Liver (tissue), 10 donors: ENCODE measurements at places on chromosomes 16 and 17.

- no peak for DNase-seq
Observed at GRCh38 chr16:51562891-51563290, 411.8 kb upstream of the SALL1 start.

- DNase-seq, result no peak
Observed at GRCh38 chr16:68005786-68006286, 6.6 kb upstream of the DPEP2 start.

DNA sequence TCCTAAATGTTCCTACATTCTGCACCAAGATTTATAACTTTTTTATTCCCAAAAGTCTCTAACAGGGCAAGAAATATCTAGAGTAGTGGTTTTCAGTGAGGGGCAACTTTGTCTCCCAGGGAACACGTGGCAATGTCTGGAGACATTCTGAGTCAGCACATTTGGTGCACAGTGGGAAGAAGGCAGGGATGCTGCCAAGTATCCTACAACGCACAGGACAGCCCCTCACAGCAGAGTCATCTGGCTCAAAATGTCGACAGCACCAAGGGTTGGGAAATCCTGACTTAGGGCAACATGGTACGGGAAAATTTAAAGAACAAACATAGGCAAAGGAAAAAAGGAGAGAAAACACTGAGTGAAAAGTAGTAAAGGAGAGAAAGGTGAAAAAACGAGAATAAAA lies 61.8 kb downstream of the SMG6 start:
- DNase-seq, result no peak

DNA sequence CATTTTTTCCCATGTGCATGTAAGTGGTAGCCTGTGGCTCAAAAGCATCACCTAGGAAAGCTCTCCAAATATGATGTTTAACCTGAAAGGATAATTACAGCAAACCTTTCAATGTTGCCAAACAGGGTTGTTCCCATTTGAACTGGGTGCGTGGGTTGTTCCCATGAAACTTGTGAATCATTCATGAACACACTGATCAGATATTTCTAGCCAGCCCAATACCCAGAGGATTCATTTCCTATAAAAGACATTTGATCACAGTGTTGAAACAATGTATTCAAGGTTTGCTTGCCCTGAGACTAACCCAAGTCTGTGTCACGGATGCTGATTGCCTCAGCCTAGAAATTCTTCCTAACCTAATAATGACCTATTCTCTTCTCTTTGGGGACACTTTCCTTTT lies 12.9 kb downstream of the KRT39 start:
- no peak for DNase-seq

GRCh38 chr17:77417575-77417974 lies 276.8 kb downstream of the SEC14L1 start:
- DNase-seq, result no peak

- no peak for DNase-seq
Observed at GRCh38 chr16:84379008-84379708, 10.8 kb downstream of the ATP2C2 start.

DNA sequence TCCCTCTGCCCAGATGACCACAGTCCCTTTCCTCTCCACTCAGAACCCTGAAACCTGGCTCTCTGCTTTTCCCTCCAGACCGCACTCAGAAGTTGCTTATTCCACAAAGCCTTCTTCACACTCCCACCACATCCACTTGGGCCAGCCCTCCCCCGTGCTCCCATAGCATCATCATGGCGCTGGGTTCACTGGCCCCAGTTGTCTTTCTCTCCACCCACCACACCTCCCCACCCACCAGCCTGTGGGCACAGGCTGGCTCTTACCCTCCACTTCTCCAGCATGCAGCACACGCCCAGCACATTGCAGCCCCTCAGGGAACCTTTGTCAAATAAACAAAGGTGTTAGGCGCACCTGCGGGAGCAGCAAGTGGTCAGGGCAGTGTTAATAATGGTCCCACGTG lies 130.0 kb downstream of the KATNIP start:
- DNase-seq, result no peak

GRCh38 chr16:82888591-82889001 lies 261.8 kb downstream of the CDH13 start:
- DNase-seq, result no peak

GRCh38 chr17:28726226-28726626 lies at the start of gene TLCD1:
TSS of gene TLCD1 (minus strand) at chr17:28726233. CDS start at chr17:28726097, 136 bp downstream.
- peak; percentile 84 for DNase-seq

GRCh38 chr16:64925166-64925565 lies 196.7 kb downstream of the CDH11 start:
- DNase-seq, result no peak

GRCh38 chr17:54840885-54841591 lies 59.6 kb upstream of the TOM1L1 start:
- DNase-seq, result no peak

GRCh38 chr16:4381935-4382794 lies 10.5 kb downstream of the VASN start:
- no peak for DNase-seq

GRCh38 chr17:29212681-29213121 lies 32.5 kb upstream of the MYO18A start:
- DNase-seq, result no peak

DNA sequence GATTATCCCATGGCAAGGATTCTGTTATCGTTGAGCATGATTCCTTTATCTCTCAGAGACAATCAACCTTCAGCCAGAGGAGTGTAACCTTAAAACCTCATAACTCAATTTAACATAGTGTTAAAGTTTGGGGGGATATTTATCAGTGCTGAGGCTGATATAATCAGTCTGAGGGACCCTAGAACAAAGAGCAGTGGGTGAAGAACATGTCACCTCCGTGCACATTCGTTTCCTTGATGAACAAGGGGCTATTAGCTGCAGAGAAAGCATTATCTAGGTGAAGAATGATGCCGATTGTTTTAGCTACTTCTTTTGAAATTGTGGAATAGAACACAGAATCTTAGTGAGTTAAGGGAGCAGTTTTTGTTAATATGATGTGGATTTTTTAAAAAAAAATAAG lies 99.1 kb downstream of the SKAP1 start:
- no peak for DNase-seq

DNA sequence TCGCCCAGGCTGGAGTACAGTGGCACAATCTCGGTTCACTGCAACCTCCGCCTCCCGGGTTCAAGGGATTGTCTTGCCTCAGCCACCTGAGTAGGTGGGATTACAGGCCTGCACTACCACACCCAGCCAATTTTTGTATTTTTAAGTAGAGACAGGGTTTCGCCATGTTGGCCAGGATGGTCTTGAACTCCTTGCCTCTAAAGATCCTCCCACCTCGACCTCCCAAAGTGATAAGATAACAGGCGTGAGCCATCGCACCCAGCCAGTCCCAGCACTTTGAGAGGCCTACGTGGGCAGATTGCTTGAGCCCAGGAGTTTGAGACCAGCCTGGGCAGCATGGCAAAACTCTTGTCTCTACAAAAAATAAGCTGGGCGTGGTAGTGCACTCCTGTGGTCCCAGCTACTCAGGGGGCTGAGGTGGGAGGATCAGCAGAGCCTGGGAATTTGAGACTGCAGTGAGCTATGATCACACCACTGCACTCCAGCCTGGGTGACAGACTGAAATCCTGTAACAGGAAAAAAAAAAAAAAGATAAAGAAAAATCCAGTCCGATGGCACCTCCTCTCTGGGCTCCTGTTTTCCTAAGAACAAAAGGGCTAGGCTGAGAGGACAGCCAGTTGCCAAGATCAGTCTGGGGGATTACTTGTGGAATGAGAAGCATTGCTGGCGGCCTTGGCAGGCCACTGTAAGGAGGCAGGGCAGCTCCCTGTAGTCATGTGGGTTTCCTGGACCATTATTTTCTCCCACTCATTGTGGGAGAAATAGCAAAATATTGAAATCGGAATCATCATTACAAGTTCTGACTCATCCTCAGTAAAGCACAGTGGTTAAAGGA lies 3.0 kb upstream of the PIPOX start:
- DNase-seq, result no peak

- no peak for DNase-seq
Observed at GRCh38 chr16:14378131-14378551, 251.9 kb downstream of the PARN start.

DNA sequence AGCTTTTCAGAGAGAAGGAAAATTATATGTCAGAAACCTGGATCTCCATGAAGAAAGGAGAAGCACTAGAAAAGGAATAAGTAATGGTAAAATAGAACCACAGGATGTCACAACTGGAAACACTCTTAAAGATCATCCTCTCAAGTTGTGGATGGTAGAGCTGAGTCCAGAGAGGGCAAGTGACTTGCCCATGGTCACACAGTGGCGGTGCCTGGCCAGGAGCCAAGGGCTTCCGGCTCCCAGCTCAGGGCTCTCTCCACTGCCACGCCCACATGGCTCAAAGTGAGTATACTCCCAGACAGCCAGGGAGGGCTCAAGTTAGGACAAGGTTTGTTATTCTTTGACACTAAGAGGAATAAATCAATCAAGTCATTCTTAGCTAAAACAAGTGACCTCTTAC lies 159.8 kb downstream of the COPRS start:
- no peak for DNase-seq

DNA sequence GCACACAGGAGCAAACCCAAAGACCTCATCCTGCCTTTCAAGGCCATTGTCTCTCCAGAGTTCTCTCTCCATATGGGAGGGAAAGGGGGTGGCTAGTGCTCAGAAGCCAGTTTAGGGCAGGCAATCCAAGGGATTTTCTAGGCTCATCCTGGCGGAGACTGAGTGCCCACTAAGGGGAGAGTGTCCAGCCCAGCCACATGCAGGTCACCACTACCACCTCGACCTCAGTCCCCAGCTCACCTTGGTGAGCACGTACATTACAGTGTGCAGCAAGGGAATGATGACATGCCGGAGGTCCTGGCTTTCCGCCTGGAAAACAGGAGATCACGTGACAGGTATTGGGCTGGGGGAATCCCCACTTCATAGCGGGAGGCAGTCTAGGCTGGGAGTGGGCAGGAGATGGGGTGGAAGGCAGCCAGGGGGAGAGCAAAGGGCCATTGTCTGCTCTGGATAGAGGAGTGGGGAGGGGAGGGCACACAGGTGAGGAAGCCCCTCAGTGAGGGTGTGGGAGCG lies 29.9 kb downstream of the PIK3R6 start:
- DNase-seq, result no peak

DNA sequence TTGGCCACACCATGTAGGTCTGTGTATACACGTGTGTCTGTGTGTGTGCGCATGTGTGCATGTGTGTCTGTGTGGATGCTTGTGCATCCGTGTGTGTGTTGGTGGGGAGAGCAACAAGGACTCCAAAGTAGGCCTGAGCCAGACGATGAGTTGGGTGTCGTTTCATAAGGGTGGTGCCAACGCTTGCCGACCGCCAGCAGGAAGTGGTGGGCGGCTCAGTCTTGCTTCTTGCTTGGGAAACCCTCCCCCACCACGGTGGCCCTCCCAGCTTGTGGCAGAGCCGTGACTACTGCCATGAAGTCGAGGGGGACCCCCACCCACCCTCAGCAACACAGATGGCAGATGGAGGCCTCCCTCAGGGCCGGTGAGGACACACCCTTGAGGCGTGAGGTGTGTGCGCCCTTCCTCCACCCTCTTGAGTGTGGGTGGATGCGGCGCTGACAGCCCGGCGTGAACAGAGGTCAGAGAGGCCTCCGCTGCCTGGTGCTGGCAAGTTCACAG lies 17.5 kb downstream of the SBK1 start:
- no peak for DNase-seq

- DNase-seq, result no peak
Observed at GRCh38 chr17:41860254-41860931, 4.8 kb downstream of the KLHL11 start.

DNA sequence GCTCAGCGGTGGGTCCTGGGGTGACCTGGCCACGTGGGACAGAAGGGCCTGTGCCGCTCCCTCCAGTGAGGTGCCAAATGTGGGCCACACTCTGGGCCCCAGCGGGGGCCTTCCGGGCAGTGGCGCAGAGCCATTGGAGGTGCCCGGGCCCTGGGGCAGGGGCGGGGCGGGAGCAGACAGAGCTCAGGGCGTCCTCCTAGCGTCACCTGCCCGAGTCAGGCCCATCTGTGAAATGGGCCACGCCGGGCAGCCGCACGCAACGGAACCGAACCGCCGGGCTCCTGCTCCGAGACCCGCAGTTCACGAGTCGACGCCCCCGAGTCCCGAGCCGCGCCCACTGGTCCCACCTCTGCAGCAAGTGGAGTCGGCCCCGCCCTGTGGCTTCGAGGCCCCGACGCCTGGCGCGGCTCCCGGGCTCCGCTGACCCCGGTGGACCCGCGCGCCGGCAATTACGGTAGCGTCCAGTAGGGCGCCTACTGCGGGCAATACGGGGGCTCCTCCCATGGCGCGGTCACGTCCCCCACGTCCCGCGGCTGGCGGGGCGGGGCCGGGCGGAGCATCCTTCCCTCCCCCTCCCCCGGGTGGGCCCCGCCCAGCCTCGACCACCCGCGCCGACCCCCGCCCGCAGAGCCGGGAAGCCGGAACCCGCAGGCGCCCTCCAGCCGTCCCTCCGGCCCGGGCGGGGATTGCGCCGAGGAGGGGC lies 1.9 kb downstream of the SLC16A3 start:
- peak; percentile 77 for DNase-seq

DNA sequence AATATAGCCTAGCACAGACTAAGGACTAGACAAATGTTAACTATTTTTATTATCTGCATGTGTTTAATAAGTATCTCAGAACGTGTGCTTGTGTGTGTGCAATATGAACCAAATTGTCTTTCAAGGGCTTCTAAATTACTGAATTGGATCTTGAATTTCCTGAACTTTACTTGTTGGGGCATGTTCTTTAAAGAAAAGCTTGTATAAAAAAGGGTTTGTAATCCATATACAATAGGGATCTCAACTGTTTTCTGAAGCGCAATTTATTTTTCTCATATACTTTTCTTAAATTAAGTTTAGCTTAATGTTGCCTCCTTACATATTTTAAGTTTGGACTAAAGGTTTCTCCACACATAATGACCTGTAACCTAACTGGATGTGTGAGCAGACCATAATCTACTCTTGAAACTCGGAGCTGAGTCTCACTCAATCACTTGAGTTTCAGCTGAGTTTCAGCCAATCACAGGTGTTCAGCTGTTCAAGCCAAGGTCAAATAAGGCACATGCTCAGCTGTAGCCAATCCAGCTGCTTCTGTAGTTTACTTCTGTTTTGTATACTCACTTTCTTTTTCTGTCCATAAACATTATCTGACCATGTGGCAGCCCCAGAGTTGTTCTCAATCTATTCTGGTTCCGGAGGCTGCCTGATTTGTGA lies 72.3 kb downstream of the CDK5R1 start:
- no peak for DNase-seq

- no peak for DNase-seq
Observed at GRCh38 chr16:49531425-49531824, 157.8 kb downstream of the C16orf78 start.

DNA sequence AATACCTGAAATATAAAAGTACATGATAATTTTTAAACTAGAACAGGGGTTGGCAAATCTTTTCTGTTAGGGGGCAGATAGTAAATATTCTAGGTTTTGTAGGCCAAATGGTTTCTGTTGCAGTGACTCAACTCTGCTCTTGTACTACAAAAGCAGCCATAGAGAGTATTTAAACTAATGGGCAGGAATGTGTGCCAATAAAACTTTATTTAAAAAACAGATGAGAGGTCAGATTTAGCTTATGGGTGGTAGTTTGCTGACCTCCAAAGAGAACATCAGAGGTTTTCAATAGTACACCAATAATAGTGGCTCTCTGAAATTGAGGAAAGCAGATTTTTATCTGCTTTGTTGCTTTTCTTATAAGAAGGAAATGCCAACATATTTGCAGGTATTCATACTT lies 15.2 kb upstream of the FAM20A start:
- no peak for DNase-seq
